Esophagus squamous epithelium (tissue), 5 donors: ENCODE measurements at places on chromosomes 5 and 9.

GRCh38 chr5:6175172-6175854 is 203.0 kb downstream of the MED10 start:
- DNase-seq: no peak

GRCh38 chr9:124263213-124263612 is 5.5 kb downstream of the NEK6 start:
- DNase-seq: no peak

- DNase-seq: no peak
Measured at GRCh38 chr9:136043441-136043991, 51.6 kb downstream of the NACC2 start.

GRCh38 chr5:130237721-130238120 is 333.5 kb downstream of the CHSY3 start:
- DNase-seq: no peak

GRCh38 chr5:116415182-116415581 is 159.4 kb downstream of the SEMA6A start:
- DNase-seq: no peak

DNA sequence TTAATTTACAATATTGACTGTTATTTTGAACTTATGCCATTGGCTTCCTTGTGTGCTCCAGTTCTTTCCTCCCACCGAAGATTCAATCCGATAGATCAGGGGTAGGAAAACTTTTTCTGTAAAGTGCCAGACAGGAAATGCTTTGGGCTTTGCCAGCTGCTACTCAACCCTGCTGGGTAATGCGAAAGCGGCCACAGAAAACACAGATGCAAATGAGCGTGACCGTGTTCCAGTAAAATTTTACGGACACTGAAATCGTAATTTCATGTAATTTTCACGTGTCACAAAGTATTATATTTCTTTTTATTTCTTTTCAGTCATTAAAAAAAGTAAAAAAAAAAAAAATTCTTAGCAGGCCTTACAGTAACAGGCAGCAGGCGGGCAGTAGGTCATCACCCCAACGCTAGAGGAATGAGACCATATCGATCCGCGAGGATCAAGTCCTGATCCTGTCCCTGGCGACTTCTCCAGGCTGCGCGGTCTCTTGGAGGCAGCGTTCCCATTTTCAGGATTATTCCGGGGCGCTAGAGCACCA is 599 bp downstream of the NMRK1 start:
- DNase-seq: no peak

- DNase-seq: no peak
Measured at GRCh38 chr9:111843971-111844370, 49.2 kb upstream of the SHOC1 start.

DNA sequence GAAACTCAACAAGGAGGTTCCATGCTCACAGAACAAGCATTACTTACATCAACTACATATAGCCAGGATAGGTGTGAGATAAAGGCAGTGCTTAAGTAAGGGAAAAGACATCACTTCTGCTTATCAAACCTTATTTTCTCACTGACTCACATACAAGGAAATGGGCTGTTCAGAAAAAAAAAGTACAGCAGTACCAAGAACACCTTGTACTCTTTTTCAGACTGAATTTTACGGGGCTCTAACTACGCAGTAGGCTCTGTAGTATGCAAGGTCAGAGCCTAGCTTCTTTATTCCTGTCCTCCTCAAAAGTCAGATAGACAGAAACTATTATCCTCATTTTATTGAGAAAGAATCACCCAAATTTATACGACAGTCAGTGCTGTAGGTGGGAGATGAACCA is 5.8 kb downstream of the PSMB7 start:
- no peak for DNase-seq

GRCh38 chr5:142474431-142475094 is 149.7 kb upstream of the SPRY4 start:
- no peak for DNase-seq

GRCh38 chr5:135245521-135246499 is 153.2 kb downstream of the MACROH2A1 start:
- no peak for DNase-seq

GRCh38 chr9:19085295-19085694 is 17.4 kb downstream of the HAUS6 start:
- no peak for DNase-seq

DNA sequence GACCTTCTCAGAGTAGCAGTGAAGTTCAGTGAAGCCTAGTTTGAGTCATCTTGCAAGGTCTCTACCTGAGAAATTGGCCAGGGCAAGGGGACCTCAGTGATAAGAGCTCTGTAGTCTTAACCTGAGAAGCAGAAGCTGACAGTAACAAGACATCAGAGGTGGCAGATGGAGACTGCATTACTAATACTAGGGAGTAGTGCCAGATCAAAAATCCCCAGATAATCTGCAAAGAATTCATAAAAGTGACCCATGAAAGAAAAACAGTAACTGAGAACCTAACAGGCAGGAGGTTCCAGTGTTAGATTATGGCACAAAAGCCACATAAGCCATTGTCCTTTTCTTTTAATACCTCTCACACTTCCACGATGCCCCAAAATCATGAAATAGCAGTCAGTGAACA is 175.5 kb downstream of the MUSK start:
- no peak for DNase-seq

GRCh38 chr5:59845730-59846129 is 47.8 kb downstream of the PDE4D start:
- no peak for DNase-seq

DNA sequence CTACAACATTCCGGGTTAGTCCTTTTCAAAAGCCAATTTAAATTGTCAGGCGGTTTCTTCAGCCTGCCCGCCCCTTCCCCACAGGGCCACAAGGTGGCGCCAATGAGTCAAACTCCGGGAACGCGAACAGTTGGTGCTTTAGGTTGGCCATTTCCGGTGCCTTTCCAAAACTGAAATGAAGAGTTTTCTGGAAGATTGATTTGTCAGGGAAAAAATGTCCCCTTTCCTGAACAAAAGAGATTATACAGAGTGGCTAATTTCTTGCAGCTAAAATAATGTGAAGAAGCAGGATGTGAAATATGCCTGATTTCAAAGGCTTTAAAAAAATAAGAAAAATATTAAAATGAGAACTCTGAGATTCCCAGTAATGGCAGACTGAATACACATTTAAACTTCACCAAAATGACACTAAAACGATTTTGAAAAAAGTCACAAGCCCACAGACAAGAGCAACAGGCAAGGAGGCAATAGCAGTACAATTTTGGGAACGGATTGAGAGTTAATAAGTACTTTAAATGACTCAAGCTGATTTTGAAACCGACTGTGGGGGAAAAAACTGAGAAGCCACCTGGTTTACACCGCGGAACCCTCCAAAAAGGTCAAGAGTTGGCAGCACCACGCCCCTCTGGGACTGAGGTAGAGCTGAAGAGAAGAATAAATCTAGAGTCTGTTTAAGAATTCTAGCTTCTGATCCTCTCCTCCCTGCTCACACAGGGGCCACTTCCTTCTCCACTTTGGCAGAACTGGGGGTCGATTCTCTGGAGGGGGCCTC is 45.7 kb downstream of the SLC46A2 start:
- no peak for DNase-seq

- DNase-seq: no peak
Measured at GRCh38 chr9:89922099-89922498, 317.3 kb downstream of the GADD45G start.

DNA sequence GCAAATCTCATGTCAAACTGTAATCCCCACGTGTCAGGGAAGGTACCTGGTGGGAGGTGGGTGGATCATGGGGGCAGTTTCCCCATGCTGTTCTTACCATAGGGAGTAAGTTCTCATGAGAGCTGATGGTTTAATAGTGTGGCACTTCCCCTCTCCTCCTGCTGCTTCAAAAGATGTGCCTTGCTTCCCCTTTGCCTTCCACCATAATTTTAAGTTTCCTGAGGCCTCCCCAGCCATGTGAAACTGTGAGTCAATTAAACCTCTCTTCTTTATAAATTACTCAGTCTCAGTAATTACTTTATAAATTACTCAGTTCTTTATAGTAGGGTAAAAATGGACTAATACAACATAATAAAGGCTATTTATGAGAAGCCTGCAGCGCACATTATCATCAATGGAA is 7.1 kb upstream of the CNTRL start:
- DNase-seq: no peak

- DNase-seq: no peak
Measured at GRCh38 chr9:15529566-15530324, 19.0 kb upstream of the PSIP1 start.

GRCh38 chr9:81578606-81579005 is 110.7 kb downstream of the TLE1 start:
- DNase-seq: no peak

DNA sequence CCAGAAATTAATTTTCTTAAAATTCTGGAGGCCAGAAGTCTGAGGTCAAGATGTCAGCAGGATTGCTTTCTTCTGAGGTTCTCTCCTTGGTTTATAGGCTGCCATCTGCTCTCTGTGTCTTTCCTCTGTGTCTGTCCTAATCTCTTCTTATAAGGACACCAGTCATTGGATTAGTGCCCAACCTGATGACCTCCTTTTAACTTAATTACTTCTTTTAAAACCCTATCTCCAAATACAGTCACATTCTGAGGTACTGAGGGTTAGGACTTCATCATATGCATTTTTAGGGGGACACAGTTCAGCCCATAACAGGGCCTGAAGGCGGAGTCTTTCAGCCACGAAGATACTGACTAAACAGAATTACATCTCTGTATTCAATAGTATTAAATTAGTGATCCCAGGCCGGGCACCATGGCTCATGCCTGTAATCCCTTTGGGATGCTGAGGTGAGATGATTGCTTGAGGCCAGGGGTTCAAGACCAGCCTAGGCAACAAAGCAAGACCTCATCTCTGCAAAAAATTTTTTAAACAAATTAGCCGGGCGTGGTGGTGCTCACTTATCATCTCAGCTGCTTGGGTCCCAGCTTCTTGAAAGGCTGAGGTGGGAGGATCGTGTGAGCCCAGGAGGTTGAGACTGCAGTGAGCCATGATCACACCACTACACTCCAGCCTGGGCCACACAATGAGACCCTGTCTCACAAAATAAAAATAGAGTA is 5.9 kb upstream of the RPS6 start:
- no peak for DNase-seq

DNA sequence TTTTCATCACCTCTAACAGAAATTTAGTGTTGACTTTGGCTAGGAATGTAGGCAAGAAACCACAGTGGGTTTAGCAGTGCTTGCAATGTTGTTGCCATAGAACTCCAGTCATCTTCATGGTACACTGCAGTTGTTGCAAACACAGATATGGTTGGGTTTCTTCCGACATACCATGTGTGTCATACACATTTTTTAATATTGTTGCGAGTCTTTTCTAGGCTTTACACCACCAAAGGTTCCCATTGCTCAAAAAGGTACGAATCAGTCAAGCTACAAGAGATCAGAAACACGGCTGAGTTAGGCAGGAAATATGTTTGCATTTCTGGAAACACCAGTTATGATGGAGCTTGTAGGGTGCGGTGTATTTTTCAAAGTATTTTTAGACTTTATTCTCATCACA is 172.4 kb downstream of the SYK start:
- no peak for DNase-seq

GRCh38 chr5:180018347-180019060 is 53.1 kb downstream of the RNF130 start:
- no peak for DNase-seq

DNA sequence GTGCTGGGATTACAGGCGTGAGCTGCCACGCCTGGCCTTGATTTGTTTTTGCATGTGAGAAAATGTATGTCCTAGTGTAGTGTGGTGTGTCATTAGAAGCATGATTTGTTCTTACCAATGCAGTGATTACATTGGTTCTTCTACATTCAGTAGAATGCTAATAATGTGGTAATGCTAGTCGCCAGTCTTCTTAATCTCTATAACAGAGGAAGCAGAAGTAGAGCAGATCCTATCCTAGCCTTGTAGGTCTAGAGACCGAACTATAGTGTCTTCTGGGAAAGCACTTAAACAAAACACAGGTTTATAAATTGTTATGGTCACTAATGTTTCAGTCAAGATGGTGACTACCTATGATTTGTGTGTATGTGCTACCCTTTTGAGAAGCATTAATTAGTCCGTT is 197.5 kb upstream of the DMRT1 start:
- DNase-seq: no peak

- DNase-seq: no peak
Measured at GRCh38 chr5:173670130-173670651, 53.7 kb upstream of the BOD1 start.

GRCh38 chr5:59034498-59035186 is 451.8 kb downstream of the RAB3C start:
- no peak for DNase-seq

GRCh38 chr5:111514087-111514486 is 1.8 kb upstream of the STARD4 start:
- DNase-seq: no peak

DNA sequence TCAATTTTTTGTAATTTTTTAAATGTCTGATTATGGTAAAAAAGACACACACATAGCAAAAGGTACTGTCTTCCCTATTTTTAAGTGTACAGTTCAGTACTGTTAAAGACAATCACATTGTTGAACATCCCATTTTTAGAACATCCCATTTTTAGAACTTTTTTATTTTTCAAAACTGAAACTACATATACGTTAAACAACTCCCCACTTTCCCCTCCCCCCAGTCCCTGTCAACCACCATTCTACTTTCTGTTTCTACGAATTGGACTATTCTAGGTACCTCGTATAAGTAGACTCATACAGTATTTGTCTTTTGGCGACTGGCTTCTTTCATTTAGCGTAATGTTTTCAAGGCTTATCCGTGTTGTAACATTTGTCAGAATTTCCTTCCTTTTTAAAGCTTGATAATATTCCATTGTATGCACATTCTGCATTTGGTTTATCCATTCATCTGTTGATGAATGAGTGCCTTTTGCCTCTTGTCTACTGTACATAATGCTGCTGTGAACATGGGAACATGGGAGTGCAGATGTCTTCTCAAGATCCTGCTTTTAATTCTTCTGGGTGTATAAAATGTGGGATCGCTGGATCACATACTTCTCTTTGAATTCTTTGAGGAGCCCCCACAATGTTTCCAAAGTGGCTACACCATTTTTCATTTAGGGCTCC is 154.0 kb downstream of the PIK3R1 start:
- DNase-seq: no peak

DNA sequence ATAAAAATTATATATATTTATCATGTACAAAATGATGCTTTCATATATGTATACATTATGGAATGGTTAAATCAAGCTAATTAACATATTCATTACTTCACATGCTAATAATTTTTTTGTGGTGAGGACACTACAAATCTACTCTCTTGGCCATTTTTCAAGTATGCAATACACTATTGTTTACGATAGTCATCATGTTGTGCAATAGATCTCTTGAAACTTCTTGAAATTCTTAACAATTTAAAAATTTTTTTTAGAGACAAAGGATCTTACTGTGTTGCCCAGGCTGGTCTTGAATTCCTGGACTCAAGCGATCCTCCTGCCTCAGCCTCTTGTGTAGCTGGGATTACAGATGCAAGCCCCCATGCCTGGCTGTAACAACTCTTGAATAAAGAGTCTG is 45.2 kb upstream of the SHOC1 start:
- no peak for DNase-seq
